SIG-M5 (cell line): ENCODE measurements at places on chromosomes 16 and 17.

DNA sequence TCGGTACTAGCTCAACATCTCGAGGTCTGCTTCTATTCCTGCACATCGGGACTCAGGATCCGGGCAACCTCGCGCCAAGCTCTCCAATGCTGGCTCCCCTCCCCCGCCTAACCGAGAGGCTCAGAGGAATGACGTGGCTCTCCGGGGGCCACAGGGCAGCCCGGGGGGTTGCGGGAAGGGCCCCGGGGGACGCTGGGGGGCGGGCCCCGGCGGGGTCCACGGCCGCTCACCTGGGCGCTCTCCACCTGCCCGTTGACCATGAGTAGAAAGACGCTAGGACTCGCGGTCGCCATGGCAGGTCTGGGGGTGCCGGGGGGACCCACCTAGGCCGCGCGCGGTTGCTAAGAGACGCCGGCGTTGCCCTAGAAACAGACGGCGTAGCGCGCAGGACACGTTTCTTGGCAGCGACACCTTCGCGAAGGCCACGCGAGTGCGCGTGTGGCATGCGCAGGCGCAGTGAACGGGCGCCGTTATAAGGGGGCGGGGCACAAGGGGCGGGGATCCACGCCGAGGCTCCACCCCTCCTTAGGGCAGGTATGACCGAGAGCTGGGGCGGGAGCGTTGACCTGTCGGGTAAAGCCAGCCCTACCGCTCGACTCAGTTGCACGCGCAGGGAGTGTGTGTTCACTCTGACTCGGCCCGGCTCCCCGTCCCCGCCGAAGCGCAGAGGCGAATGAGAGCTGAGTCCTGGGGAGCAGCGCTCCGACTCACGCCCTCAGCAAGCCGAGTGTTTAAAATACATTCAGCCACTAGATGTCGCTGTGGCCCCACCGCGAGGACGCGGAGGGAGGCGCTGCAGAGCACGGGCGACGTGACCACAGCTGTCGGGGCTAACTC lies at the start of gene B9D1:
TSS of gene B9D1 (minus strand) at position 447 of the 837 bp plus-strand sequence. CDS start at position 293, 154 bp downstream.
- DNase-seq = no peak

- DNase-seq = no peak
Observed at GRCh38 chr16:86975445-86975844, 341.7 kb downstream of the C16orf95 start.

- DNase-seq = no peak
Observed at GRCh38 chr17:49365667-49366066, 3.6 kb upstream of the ZNF652 start.

DNA sequence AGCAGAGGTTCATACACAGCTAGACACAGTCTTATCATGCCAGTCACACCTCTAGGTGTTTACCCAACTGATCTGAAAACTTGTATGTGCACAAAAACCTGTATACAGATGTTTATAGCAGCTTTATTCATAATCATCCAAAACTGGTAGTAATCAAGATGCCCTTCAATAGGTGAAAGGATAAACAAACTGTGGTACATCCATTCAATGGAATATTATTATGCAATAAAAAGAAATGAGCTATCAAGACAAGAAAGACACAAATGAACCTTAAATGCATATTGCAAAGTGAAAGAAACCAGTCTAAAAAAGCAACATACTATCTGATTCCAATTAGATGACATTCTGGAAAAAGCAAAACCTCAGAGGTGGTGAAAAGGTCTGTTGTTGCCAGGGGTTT lies 47.6 kb upstream of the CNEP1R1 start:
- DNase-seq = no peak

GRCh38 chr16:48810803-48811453 lies 200.9 kb upstream of the N4BP1 start:
- no peak for DNase-seq

- no peak for DNase-seq
Observed at GRCh38 chr16:3088925-3089716, 10.0 kb downstream of the ZSCAN10 start.
